Heart left ventricle (tissue), 16 donors: ENCODE measurements at places on chromosomes 13 and 19. TPM values are rescaled to one million over a fixed set of nuclear protein-coding genes. Genes with fewer than 3 reads are reported as not detected.
A peak's percentile ranks its signal among the peaks of the same experiment; 100 is the strongest.

The RPS15 gene
- 2,683 TPM for polyA plus RNA-seq

The GAPDHS gene
- not detected for polyA plus RNA-seq

The C19orf67 gene
- polyA plus RNA-seq = not detected

The TIMM44 gene
- 140 TPM for polyA plus RNA-seq

The SLC44A2 gene
- 66.3 TPM for polyA plus RNA-seq

The HIF3A gene
- polyA plus RNA-seq = 80.9 TPM

The PDCD2L gene
- 14.9 TPM for polyA plus RNA-seq

The SPIB gene
- polyA plus RNA-seq = 0.10 TPM

The ZIC2 gene
- polyA plus RNA-seq = not detected

GRCh38 chr13:53885997-53886396 lies 857.4 kb downstream of the OLFM4 start:
- DNase-seq = no peak

- peak; percentile 57 for DNase-seq
Observed at GRCh38 chr19:56110515-56111448, 10.3 kb downstream of the ZNF787 start.

DNA sequence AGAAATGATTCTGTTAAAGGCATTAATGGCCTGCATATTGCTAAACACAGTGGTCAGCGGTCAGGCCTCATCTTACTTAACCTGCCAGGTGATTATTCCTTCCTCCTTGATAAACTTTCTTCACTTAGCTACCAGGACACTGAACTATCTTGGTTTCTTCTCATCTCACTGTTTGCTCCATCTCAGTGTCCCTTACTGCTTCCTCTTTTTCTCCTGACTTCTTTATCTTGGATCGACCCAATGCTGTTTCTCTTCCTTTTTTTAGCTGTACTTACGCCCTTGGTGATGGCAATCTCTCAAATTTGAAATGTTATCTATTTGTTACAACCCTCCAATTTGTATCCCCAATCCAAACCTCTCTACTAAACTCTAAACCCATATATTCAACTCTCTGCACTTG lies 7.8 kb upstream of the CLC start:
- no peak for DNase-seq

GRCh38 chr19:13024126-13024950 lies 29.1 kb downstream of the NFIX start:
- no peak for DNase-seq

GRCh38 chr19:44814517-44814916 lies 5.6 kb downstream of the BCAM start:
- no peak for DNase-seq

DNA sequence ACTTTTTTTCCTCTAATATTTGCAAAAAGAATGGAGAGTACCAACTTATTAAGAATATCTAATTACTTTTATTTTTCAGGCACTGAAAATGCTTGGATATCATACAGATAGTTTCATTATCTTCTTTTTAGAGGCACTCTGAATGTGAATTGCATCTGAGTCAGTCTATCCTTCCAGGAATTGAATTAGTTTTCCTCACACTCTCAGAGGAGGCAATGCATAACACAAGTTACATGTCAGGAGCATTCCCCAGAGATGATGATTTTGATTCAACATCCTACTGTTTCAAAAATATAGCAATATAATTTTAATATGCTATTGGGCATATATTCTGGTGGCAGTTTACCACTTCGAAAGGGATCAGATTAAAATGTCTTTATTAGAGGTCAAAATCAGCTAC lies 1315.4 kb downstream of the PCDH9 start:
- no peak for DNase-seq

- DNase-seq = no peak
Observed at GRCh38 chr13:28485996-28486543, 8.9 kb downstream of the FLT1 start.

- no peak for DNase-seq
Observed at GRCh38 chr19:34393031-34393430, 11.2 kb upstream of the PDCD2L start.

DNA sequence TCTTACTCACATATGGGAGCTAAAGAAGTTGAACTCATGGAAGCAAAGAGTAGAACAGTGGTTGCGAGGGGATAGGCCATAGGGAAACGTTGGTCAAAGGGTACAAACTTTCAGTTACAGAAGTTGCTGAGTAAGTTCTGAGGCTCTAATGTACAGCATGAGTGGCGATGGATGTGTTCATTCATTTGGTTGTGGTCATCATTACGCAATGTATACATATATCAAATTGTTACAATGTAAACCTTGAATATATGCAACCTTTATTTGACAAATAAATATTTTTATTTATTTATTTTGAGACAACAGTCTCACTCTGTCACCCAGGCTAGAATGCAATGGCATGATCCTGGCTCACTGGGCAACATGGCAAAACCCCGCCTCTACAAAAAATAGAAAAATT lies 38.7 kb downstream of the ZIC5 start:
- no peak for DNase-seq

GRCh38 chr19:36136964-36137686 lies 2.7 kb upstream of the CAPNS1 start:
- DNase-seq = peak; percentile 64

GRCh38 chr19:29858000-29858596 lies 46.3 kb downstream of the CCNE1 start:
- no peak for DNase-seq

GRCh38 chr19:50419022-50419579 lies 363 bp downstream of the SPIB start:
- no peak for DNase-seq

GRCh38 chr13:65090186-65090585 lies 2139.9 kb downstream of the PCDH9 start:
- DNase-seq = no peak

GRCh38 chr19:1250437-1251260 lies 2.3 kb downstream of the MIDN start:
- peak; percentile 79 for DNase-seq

- DNase-seq = no peak
Observed at GRCh38 chr13:62250501-62251201, 835.0 kb upstream of the PCDH20 start.

GRCh38 chr13:113367771-113368170 lies 3.8 kb upstream of the GRTP1 start:
- no peak for DNase-seq

GRCh38 chr13:19726611-19727010 lies 56.1 kb downstream of the PSPC1 start:
- no peak for DNase-seq

GRCh38 chr19:23286477-23286876 lies 36.3 kb upstream of the ZNF724 start:
- no peak for DNase-seq

DNA sequence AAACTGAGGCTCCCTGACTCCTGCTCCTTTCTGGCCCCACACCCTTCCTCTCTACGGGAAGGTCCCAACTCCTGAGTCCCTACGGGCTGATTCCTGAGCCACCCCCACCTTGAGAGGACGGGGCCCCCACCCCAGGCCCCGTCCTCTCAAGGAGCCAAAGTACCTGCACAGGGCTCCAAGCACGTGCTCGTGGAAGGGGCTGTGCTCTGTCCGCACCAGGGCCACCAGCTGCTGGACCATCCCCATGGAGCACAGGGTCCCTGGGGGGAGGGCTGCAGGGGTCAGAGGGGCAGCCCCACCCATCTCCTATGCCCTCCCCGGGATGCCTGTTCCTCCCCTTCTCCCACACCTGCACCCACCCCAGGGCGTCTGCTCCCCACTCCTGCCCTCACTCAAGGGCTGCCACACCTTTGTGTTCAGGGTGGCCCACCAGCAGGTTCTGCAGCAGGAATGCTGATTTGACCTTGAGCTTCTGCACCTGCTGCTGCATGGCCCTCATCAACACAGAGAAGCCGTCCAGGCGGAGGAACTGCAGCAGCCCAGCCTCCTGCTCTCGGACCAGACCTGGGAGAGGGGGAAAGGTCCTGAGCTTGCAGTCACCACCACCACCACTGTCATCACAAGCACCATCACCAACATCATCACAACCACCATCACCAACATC lies 7.0 kb upstream of the PPP6R1 start:
- DNase-seq = no peak

DNA sequence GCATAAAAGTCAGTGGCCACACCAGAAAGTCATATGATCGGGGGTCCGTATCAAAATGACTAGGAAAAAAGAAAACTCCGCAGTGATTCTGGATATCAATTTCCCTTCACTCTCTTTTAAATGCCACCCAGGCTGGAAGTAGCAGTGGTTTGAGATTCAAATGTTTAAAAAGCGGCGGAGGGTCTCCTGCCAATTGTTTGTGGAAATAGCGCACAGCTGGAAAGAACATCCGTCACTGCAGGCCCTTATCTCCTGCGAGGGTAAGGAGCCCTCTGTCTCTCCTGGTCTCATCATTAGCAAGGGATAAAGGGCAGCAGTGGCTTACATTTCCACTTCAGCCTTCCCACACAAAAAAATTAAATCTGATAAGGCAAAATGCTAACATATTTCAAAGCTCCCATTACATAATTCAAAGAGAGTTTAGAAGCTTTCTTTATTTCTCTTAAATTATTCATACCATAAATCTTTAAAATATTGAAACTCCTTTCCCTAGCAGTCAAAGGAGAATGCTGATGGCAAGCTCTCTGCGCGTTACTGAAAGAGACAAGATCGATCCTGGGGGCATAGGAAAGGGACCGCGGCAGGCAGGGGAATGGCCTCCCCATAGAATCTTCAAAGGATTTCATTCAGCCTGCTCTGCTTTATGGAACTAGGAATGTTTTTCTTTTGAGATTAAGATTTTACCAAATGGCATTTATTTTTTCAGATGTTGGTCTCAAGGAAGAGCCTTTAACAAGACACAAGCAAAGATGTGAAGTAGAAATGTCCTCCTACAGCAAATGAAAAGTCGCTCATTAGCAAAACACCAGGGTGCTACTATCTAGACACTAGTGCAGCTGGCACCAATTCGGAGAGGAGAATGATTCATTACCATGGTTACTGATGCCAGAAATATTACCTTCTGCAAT lies 35.0 kb downstream of the AMER2 start:
- no peak for DNase-seq
